Vein endothelial cell (primary cell): ENCODE measurements at places on chromosomes 16 and 17. TPM values are rescaled to one million over a fixed set of nuclear protein-coding genes. Genes with fewer than 3 reads are reported as not detected.

The GNG13 gene
- not detected in 2 replicates for total RNA-seq

The KRTAP1-4 gene
- not detected in 2 replicates for total RNA-seq

The CDH16 gene
- not detected in 2 replicates for total RNA-seq

The C1QTNF1 gene
- total RNA-seq = 2.9 and 4.3 TPM in 2 replicates

The FN3K gene
- 2.3 and 3.2 TPM in 2 replicates for total RNA-seq

The PPP1R27 gene
- total RNA-seq = not detected in 2 replicates

The ACSM2A gene
- not detected in 2 replicates for total RNA-seq

The BRIP1 gene
- 5.2 and 11.0 TPM in 2 replicates for total RNA-seq
